ENCODE measurements at places on chromosomes 3 and 15.

GRCh38 chr3:192570315-192570714, 157.0 kb downstream of the FGF12 start:
- DNase-seq, result no peak

DNA sequence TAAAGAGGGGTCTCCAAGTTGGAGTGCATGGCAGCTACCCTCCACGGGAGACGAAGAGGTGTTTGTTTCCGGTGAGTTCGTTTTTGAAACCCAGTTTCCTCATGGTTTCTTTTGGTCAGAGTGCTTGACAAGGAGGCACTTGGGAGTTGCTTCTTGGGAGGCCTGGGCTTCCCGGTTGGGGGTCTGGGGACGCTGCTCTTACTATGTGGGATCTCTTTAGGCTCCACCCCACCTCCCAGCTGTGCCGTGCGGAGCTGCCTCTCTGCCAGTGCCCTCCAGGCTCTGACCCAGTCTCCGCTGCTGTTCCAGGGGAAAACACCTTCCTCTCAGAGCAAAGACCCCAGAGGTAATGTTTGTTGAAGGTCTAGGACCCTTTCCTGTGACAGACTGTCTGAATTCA, 29.6 kb downstream of the KIF7 start:
- DNase-seq, result no peak

GRCh38 chr3:100730524-100730923, 21.2 kb downstream of the TFG start:
- DNase-seq, result no peak

DNA sequence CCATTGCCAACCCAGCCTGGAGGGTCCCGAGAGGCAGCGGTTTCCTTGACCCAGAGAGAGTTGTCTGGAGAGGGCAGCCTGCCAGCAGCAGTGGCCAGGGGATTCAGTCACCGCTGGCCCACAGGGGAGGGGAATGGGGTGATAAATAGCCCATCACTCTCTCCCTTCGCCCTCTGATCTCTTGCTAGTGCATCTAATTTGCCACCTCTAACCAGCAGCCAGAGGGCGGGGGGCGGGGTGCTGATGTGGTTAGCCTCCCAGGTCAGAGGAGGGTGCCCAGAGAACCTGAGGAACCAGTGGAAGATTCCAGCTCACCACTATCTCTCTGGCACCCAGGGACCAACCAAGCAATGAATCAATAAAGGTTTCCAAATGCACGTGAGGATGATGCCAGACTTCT, 35.1 kb upstream of the SLC6A11 start:
- no peak for DNase-seq

DNA sequence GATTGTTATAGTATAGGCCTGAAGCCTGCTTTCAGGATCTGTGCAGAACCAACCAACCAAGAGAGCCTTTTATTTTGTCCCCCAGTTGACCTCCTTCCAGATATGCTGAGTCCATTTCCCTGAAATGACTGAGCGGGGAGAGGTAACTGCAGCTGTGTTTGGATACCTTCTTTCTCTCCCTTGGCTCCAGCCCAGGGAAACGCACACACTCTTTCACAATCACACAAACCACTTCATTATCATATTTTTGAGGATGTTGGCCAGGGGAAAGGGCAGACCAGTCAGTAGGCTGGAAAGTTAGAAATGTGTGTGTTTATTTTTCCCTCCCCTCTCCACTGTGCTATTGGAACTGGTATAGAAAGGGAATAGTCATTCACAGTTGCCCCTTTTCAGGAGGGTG, 417.7 kb upstream of the TBL1XR1 start:
- no peak for DNase-seq

DNA sequence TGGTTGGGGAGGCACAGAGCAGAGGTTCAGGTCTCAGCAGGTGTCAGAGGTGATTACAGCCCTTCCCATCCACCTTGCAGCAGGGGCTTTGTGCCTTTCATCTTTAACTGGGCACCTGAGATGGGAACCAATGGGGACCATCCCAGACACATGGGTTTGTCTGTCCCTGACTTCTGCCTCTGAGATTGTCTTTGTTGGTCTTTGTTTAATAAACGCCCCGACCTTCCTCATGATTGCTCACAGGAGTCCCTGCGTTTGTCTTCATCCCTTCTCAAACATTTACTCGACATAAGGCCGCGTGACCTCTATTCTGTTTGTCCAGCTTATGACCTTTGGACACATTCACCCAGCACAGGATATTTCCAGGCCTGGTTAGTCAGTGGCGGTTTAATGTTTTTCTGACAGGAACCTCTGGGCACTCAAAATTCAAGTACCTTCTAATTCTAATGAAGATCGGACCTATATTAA, 5.9 kb downstream of the ZSCAN2 start:
- no peak for DNase-seq

GRCh38 chr3:170563712-170564423, 22.0 kb downstream of the SLC7A14 start:
- DNase-seq, result peak; percentile 26

DNA sequence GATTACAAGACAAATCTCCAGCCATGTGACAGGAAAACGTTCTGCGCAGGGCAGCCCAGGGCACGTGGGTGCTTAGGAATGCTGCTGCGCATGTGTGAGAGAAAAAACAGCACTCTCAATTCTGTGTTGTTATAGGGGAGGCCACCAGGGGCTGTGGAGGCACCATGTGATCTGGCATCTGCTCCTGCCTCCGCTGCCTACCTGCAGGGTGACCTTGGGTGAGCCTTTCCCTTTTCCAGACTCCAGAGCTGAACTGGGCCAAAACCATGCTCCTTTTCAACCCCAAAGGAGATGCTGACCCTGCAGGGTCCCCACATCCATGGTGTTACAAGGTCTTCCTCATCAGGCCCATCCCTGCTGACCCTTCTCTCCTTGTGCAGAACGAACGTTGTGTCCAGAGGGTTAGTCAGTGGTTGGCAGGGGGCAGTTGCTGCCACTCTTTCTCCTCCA, 81.5 kb upstream of the RASGRF1 start:
- no peak for DNase-seq

- DNase-seq, result no peak
Measured at GRCh38 chr3:64945171-64945729, 257.4 kb upstream of the ADAMTS9 start.

DNA sequence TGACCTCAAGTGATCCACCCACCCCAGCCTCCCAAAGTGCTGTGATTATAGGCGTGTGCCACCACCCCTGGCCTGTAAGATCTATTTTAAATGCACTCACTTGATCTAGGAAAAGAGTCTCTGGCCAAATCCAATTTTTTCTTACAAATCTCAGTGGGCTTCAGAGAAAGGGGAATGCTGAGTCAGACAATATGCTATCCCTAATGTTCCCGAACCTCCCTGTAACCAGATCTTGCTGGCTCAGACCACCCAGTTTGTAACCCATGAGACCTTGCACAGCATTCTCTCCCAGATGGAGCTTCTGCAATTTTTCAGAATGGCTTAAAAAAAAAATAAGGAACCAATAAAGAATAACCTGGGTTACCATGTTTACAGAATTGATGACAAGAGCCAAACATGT, 205.8 kb downstream of the RYR3 start:
- no peak for DNase-seq

GRCh38 chr3:191336833-191337232, 6.5 kb upstream of the UTS2B start:
- no peak for DNase-seq

DNA sequence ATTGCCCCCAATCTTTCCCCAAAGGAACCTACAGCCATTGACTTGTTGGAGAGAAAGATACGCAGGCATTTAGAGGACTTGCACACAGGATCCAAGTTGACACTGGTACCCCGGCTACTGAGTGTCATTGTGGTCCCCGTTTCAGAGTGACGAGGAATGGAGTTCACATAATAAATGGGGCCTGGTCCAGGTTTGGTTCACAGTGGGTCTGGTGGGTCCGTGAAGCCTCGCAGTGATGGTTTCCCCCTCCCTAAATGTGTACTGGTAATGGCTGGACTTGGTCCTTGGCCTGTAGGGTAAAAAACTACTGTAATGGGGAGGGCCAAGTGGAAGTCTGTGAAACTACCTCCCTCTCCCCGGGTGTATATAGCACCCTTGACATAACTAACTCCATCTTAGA, 232.1 kb upstream of the LYSMD4 start:
- no peak for DNase-seq

DNA sequence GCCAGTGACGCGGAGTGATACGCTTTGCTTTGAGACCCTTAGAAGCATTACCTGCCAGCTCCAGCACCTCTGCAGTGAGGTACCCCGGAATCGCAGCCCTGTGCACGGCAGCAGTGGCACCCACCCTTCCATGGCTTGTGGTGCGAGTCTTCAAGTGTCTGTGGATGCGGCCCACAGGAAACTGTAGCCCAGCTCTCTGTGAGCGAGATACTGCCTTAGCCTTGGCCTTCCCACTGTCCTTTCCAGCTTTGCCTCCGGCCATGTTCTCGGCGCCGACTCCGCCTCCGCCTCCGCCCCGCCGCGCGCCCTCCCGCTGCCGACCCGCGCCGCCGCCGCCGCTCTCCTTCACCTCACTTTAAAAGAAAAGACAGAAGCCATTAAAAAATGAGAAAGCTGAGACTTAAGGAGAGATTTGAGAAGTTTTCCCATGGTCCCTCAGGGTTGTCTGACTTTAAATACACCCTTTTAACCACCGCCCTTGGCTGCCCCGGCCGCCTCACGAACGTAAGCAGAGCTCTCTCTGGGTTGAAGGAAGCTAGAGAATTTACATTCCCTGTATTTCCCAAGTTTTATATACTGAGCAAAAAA, 78.5 kb upstream of the FAM174B start:
- DNase-seq, result no peak

- DNase-seq, result no peak
Measured at GRCh38 chr3:79162653-79163052, 605.1 kb downstream of the ROBO1 start.

DNA sequence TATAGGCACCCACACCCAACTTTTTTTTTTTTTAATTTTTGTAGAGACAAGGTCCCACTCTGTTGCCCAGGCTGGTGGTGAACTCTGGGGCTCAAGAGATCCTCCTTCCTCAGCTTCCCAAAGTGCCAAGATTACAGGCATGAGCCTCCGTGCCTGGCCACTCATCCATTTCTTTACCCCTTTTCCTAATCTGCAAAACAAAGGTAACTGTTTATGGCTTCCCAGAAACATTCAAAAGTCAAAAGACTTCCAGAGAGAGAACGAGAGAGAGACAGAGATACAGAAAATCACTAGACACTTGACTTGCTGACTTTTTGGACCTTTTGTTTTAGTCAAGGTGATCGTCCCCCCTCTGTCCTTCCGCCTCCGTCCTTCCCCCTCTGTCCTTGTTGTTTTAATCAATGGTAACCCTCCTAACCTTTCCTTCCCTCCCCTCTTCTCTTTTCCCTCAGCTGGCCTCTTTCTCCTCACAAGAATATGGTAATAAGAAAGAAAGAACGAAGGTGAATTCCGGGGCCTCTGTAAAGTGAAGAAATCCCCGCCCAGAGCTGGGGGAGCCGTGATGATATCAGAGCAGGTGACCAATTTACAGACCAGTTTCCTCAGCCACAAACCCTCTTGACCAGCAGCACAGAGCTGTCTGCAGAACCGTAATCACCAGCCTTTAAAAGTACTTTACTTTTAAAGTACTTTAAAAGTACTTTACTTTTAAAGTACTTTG, 21.9 kb downstream of the KLHL6 start:
- no peak for DNase-seq

- DNase-seq, result no peak
Measured at GRCh38 chr15:77782691-77783090, 150.0 kb upstream of the LINGO1 start.
